ENCODE measurements at places on chromosomes 7 and 10. TPM values are rescaled to one million over a fixed set of nuclear protein-coding genes. Genes with fewer than 3 reads are reported as not detected.
A peak's percentile ranks its signal among the peaks of the same experiment; 100 is the strongest.

- no peak for DNase-seq
Observed at GRCh38 chr7:110373416-110373815, 717.5 kb upstream of the LRRN3 start.

- DNase-seq, result no peak
Observed at GRCh38 chr7:1888425-1888824, 218.3 kb downstream of the ELFN1 start.

FRMPD2 gene
- total RNA-seq, result 0.48 TPM

CUBN gene
- total RNA-seq, result 0.26 TPM

NUTM2B gene
- total RNA-seq, result 0.07 TPM

OR2A12 gene
- total RNA-seq, result not detected

DNA sequence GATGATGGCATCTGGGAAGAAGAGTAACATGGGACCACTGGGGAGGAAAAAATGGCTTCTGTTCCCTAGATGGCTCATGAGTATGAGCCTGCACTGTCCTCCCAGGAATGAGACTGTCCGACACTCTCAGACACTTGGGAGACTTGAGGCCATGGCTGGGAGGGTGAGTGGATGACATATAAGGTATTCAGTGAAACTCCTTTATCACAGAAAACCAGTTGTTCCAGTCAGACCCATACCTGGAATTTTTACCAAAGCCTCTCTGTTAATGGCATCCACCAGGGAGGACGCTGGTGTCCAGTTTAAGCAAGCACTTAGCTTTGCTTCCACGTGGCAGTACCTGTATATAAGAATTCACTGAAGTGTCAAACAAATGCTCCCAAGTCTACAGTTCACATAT, 116.7 kb upstream of the C10orf90 start:
- DNase-seq, result no peak

DNA sequence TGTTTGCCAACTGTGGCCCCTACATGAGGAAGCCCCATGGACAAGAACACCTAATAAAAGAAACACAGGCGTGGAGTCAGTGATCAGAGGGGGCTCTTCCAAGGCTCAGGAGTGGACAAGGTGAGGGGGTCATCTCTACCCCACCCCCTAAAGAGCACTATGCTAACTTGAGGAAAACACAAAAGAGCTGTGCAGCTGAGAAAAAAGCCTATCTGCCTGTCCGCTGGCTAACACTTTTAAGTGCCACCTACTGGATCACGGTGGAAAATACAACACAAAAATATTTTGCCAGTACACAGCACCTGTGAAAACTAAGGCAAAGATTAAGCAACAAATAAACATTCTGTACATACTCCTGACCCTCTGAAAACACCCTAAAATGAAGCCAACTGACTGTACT, 53.1 kb upstream of the COBL start:
- no peak for DNase-seq

GNG11 gene
- total RNA-seq, result 0.68 TPM

DNA sequence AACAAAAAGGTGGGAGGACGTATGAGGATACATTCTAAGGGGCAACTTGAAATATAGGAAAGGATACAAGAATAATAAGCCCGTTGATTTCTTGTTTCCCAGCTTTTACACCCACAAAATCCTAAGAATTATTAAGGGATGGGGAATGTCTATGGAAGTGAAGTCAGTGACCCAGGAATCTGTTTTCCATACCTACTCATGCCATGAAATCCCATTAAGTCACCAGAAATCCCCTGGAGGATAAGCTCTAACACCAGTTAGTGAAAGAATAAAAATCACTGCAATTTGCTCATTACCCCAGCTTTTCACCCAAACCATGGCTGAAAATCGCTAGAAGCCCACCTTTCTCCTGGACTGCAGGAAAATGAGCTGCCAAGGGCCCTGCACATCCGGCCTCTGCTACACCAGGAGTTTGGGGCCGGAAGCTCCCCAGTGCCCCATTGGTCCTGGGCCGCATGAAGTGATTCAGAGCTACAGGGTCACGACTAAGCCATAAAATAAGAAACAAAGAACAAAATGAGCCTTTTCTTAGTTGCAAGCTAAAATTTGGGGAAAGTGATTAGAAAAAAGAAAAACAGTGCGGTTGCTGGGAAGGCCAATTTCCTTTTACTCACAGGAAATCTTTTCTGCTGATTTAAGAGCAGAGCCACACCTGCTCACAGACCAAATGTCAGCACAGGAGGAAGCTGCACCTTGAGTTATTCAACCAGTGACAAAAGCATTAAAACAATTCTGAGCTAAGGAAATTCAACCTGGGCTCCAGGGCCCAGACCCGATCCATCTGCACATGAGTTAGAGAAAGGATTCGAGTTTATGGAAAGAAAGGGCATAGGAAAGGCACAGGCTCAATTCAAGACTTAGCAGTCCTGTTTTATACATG, 40.3 kb downstream of the HIPK2 start:
- no peak for DNase-seq

CDHR1 gene
- 6.4 TPM for total RNA-seq

FAM25C gene
- not detected for total RNA-seq

GRCh38 chr10:24872049-24872789, 80.2 kb downstream of the PRTFDC1 start:
- no peak for DNase-seq

PAX4 gene
- not detected for total RNA-seq

DNA sequence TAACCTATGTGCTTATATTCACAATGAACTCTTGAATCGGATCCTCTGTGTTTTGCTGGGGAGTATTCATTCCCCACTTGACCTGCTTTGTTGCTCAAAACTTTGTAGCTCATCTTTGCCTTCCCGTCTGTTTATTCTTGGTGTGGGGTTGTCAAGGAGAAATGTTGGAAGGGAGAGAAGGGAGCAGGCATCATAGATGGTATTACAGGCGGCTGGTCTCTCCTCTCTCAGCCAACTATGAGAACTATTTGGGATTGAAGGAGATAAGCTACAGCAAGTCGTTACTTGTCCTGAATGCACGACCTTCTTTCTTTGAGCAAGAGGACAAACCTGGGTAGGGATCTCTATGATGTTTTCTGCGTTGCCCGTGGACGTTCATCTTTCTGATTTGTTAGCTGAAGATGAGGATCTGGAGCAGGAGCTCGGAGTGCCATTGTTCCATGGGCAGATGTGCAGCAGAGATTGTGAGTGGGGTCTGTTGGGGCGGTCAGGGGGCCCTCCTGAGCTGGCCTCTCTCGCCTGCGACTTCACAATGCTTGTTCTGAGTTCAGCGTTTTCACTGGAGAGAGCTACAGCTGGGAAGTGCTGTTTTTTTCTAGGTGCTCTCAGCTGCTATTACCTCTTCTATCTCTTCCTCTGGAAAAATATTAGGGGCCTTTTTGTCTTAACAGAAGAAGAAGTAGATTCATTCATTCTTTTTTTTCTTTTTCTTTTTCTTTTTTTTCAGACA, 126.9 kb upstream of the KLF6 start:
- no peak for DNase-seq

FRG2B gene
- not detected for total RNA-seq

DNA sequence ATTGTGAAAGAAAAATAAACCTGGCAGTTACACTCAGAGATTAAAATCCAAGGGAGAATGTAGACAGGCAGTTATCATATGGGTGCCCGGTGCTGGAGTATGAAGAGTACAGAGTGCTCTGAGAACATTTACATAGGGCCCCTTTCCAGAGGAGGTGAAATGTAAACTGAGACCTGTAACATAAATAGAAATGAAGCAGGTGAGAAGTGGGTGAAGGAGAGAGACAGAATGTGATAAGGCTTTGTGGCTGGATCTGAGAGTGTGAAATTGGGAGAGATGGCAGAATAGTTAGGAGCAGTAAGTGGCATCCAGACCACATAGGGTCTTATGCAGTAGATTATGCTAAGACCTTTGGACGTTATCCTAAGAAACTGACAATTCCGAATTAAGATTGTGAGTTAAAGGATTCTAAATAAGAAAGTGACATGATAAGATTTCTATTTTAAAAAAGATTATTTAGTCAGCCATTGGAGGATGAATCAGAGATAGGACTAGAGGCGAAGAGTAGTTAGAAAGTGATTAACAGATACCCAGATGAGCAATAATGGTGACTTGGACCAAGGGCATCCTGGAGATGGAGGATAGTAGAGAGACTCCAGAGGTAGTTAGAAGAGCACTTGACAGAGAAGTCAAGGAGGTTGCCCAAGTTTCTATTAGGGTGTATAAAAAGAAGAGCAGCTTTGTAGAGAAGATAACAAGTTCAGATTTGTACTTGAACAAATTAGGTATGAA, 36.7 kb downstream of the DNAH11 start:
- no peak for DNase-seq

CFAP58 gene
- total RNA-seq, result 0.88 TPM

- DNase-seq, result peak; percentile 34
Observed at GRCh38 chr7:54419209-54419608, 123.0 kb upstream of the VSTM2A start.

FZD8 gene
- 15.1 TPM for total RNA-seq

DNA sequence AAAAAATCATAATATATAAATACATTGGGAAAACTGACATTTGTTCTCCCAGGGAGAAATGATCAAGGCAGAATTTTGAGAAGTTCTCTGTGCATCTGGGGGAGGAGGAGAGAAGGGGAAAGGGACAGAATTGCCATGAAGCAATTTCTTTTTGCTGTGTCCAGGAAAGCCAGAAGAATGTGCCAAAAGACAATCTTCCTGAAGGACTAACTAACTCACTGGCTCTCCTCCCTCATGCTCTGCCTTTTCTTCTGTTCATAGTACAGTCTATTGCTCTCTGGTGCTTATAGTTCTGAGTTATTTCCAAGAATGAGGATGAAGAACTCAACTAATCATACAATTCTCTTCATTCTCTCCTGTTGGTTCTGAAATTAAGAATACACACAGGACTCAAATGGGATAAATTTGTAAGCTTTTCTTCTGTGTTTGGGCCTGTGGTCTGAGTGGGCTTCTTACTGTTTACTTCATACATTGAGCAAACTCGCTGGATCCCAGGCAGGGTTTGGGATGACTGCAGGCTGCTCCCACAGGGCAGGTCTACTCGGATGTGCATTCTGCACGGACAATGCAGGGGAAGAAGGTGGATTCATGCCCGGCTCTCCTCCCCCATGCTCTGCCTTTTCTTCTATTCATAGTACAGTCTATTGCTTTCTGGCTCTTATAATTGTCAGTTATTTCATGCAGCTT, 22.2 kb upstream of the FAM171A1 start:
- DNase-seq, result no peak

DNA sequence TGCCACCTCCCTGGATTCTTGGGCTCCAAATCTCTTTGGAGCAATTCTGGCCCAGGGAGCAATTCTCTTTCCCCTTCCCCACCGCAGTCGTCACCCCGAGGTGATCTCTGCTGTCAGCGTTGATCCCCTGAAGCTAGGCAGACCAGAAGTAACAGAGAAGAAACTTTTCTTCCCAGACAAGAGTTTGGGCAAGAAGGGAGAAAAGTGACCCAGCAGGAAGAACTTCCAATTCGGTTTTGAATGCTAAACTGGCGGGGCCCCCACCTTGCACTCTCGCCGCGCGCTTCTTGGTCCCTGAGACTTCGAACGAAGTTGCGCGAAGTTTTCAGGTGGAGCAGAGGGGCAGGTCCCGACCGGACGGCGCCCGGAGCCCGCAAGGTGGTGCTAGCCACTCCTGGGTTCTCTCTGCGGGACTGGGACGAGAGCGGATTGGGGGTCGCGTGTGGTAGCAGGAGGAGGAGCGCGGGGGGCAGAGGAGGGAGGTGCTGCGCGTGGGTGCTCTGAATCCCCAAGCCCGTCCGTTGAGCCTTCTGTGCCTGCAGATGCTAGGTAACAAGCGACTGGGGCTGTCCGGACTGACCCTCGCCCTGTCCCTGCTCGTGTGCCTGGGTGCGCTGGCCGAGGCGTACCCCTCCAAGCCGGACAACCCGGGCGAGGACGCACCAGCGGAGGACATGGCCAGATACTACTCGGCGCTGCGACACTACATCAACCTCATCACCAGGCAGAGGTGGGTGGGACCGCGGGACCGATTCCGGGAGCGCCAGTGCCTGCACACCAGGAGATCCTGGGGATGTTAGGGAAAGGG, 913 bp downstream of the NPY start:
- DNase-seq, result peak; percentile 68

DNA sequence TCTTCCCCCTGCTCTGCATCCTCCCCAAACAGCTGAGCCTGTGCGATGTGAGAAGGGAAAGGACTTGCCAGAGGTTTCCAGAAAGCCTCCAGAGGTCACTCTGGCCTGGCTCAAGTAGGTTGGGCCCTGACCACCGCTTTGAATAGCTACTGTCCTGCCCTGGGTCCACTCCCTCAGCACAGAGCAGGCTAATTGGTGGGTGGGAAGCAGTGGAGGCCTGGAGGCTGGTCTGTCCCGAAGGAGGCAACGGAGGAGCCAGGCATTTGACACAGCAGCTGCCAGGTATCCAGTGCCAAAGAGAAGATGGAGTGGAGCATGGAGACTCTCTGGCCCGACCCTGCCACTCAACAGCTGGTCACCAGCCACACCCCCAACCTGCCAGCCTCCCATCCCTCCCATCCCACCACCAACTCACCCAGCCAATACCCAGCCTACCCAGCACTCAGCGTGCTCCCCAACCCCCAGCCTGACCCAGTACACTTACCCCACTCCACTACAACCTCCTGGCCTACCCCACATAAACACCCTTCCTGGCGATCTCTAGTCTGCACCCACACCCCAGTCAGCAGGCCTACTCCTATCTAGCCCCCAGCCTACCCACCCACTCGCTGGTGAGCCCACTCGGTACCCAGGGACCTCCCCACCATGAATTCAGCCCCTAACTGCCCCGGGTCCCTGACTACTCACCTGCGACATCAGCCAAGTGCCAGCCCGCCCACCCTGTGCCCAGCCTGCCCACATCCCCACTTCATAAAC, 64.6 kb upstream of the COL13A1 start:
- DNase-seq, result no peak

MRC1 gene
- total RNA-seq, result not detected

DNA sequence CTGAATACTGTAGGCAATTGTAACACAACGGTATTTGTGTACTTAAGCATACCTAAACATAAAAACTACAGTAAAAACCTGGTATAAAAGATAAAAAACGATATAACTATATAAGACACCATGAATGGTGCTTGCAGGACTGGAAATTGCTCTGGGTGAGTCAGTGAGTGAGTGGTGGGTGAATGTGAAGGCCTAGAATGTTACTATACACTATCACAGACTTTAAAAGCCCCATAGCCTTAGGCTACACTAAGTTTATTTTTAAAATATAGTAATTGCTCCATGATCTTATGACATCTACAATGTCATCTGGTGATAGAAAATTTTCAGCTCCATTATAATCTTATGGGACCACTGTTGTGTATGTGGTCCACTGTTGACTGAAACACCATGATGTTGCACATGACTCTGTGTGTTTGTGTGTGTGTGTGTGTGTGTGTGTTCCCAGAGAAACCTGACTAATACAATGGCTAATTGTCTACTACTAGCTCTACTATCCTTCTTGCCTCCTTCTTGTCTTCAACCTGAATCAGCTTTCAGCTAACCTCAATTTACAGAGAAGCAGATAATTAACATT, 27.6 kb upstream of the PRPF18 start:
- no peak for DNase-seq

- DNase-seq, result no peak
Observed at GRCh38 chr7:608954-609353, 89.3 kb upstream of the PDGFA start.

TFAM gene
- total RNA-seq, result 129 TPM

GRCh38 chr10:54985732-54986131, 184.7 kb upstream of the PCDH15 start:
- no peak for DNase-seq

DNA sequence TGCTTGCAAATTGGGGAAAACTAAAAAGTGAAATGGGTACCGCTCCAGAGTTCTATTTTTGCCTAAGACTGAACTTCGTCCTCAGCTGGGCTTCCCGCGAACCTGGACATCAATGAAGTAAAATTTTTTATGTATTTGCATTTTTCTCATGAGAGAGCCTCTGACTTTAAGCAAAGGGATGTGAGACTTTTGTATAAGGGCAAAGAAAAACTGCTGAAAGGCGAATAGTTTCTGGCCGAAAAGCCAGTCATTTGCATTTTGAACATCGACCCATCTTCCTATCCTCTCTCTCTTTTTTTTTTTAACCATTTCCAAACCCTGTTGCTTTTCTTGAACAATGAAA, 573 bp downstream of the PMPCB start:
- DNase-seq, result no peak

All from H9 (cell line).